ENCODE measurements at places on chromosomes 5 and 9.

DNA sequence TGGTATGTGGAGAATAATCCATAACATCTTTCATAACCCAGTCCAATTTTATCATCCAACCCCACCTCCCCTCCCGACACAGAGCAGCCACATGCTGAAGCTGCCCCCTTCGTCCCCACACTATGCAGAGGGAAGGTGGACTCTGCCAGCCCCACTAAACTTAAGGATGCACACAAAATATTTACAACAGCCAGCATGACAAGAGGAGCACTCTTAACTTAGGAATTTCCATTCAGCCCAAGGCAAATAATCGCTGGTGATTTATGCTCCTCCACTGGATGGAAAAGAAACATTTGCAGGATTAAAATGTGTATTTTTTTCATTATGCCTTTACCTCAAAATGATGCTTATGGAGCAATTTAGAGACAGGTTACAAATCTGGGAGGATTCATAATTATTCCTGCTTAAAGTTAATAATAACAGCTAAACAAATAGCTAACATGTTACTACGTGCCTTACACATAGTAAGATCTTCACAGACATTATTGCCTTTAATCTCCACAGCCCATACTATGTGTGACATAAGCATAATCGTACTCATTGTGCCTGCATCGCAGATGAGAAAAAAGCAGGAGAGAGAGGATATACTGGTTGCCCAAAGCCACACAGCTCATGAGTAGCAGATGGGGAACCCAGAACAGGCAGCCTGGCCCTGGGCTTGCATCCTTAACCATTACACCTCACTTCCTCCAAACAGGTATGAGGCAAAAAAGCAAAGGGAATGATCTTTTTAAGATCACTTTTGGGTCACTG lies 92.6 kb downstream of the GLIS3 start:
- H3K27me3 ChIP-seq, result no peaks in the 10 kb centered on the region
- H3K4me3 ChIP-seq, result no peak overlapping the region
- peaks cover 12% of the 10 kb centered on the region for H3K4me1 ChIP-seq
- peak overlapping the region; percentile 48 for H3K27ac ChIP-seq

- H3K4me1 ChIP-seq, result no peaks in the 10 kb centered on the region
- no peak for DNase-seq
- H3K27ac ChIP-seq, result no peak overlapping the region
- no peaks in the 10 kb centered on the region for H3K27me3 ChIP-seq
- no peaks in the 10 kb centered on the region for H3K36me3 ChIP-seq
Measured at GRCh38 chr5:26649000-26649399, 389.4 kb downstream of the CDH9 start.

DNA sequence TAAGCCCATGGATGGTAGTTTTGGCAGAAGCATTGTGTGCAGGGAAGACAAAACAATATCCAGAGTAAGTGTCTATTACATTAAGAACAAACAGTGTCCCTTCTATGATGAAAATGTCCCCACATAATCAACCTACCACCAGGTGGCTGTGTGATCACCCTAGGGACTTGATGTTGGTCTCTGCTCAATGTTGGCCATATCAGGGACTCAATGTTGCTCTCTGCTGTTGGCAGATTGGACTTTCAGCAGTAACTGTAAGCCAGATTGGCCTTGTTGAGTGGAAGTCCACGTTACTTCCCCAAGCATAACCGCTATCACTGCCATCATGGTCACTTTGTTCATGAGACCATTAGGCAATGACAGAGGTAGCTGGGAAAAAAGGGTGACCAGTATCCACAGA lies 52.8 kb upstream of the PRSS3 start:
- H3K27me3 ChIP-seq, result no peaks in the 10 kb centered on the region
- H3K4me3 ChIP-seq, result no peak overlapping the region
- H3K4me1 ChIP-seq, result no peaks in the 10 kb centered on the region
- no peaks in the 10 kb centered on the region for H3K36me3 ChIP-seq
- H3K27ac ChIP-seq, result no peak overlapping the region

- DNase-seq, result no peak
- H3K36me3 ChIP-seq, result no peaks in the 10 kb centered on the region
- no peak overlapping the region for H3K4me3 ChIP-seq
- no peak overlapping the region for H3K27ac ChIP-seq
- H3K4me1 ChIP-seq, result peaks cover 24% of the 10 kb centered on the region
- no peaks in the 10 kb centered on the region for H3K27me3 ChIP-seq
Measured at GRCh38 chr5:137145721-137146120, 353.4 kb downstream of the SPOCK1 start.

DNA sequence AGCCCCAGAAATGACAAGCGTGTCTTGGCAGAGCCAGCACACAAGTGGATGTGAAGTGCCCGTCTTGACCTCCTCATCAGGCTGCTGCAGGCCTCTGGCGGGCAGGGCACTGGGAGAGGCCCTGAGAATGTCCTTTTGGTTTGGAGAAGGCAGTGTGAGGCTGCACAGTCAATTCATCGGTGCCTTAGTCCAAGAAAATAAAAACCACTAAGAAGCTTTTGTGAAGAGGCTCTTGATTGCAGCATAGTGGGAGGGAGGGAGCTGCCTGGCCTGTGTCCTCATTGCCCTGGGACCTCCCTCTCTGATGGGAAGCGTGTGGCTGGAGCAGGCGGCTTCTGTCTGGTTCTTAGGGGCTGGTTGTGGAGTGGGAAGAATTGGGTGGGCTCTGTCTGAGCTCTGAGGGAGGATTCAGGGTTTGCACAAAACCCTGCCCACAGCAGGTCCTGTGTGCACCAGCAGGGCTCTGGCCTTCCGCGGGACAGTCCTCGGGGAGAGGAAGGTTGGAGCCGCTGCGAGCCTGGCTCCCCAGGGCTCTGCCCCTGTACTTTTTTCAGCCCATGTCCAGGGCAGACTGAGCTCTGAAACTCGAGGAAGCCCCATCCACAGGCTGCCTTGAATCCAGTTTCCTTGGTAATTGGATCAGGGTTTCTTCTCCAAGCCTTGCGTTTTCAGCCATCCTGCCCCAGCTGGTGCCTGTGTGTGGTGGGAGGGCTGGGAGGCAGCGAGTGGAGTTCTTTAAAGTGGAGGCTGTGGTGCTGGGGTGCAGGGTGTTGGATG lies 1.1 kb downstream of the HRCT1 start:
- H3K27me3 ChIP-seq, result no peaks in the 10 kb centered on the region
- peaks cover 46% of the 10 kb centered on the region for H3K4me1 ChIP-seq
- no peak overlapping the region for H3K4me3 ChIP-seq
- no peaks in the 10 kb centered on the region for H3K36me3 ChIP-seq
- DNase-seq, result peak; percentile 75
- H3K27ac ChIP-seq, result peak overlapping the region; percentile 93

GRCh38 chr5:61263072-61263471 lies 69.0 kb upstream of the ZSWIM6 start:
- H3K27me3 ChIP-seq, result no peaks in the 10 kb centered on the region
- no peak for DNase-seq
- H3K27ac ChIP-seq, result no peak overlapping the region
- H3K36me3 ChIP-seq, result no peaks in the 10 kb centered on the region

DNA sequence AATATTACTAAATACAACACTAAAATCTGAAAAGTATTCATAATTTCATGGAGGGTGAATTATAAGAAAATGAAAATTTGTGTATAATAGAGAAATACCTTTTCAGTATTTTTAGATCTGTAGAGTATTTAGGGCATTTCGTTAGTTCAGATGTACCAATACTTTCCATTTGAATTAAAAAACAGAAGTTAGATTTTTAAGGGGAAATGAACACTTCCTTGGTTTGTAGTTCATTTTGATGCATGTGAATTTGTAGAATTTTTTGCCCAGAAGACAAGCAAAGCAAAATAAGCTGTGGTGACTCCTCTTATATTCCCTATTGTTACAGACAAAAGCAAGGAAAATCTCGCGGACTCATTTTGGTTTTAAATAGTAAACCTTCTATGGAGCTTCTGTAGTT lies 209.0 kb upstream of the RPS23 start:
- no peaks in the 10 kb centered on the region for H3K4me1 ChIP-seq
- no peak overlapping the region for H3K27ac ChIP-seq
